ENCODE measurements at places on chromosomes 12 and 14.
A peak's percentile ranks its signal among the peaks of the same experiment; 100 is the strongest.

DNA sequence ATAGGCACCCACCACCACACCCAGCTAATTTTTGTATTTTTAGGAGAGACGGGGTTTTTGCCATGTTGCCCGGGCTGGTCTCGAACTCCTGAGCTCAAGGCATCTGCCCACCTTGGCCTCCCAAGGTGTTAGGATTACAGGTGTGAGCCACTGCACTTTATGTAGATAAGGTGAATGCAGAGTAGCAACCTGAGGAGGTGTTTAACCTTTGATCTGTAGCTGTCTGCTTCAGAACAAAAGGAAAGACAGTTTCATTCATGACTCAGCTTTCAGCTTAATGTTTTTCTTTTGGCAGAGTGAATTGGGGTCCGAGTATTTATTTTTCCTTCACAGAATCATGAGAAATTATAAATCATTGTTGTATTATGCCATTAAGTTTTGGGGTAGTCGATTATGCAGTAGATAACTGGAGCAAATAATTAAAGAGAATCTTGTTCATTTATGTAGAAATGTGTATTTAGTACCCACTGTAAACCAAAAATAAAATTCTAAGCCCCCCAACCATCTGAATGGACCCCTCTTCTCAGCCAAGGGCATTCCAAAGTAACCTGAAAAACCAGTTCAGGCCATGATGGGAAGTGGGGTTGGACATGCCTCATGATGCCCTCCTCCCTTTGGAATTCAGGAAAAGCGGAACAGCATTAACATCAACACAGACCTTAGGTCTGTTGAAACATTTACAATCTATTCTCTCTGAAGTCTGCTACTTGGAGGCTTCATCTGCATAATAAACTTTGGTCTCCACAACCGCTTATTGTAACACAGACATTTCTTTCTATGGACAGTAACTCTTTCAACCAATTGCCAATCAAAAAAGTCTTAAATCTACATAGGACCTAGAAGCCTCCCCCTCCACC lies 10.7 kb upstream of the STX2 start:
- no peak for DNase-seq

DNA sequence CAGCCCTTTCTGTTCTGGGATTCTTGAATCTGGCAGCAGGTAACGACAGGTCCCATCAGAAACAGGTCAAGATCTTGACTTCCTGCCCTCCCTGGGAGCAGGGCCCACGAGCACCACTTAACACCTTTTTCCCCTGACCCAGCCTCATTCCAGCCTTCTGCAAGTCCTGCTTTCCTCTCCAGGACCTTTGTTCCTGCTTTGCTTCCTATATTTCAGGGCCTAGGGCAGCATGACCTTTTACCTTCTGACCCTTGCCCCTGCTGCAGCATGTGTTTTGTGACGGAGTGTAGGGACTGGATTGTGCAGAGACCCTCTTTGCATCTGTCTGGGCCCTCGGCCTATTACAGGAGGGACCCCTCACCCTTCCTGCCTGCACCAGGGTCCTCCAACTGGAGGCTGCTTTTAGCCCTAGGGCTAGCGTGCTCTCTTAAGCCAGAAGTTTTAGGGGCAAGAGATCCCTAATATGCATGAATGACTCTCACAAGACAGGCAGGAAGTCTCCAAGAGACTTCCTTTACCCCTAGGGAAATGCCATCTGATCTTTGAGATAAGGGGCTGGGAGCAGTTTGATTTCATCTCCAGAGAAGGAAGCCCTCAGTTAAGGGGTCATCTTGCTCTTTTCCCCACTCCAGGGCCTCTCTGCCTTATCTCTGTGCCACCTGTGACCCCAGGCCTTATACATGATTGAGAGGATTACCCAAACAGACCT lies 209.4 kb upstream of the BCL2L14 start:
- DNase-seq = no peak

DNA sequence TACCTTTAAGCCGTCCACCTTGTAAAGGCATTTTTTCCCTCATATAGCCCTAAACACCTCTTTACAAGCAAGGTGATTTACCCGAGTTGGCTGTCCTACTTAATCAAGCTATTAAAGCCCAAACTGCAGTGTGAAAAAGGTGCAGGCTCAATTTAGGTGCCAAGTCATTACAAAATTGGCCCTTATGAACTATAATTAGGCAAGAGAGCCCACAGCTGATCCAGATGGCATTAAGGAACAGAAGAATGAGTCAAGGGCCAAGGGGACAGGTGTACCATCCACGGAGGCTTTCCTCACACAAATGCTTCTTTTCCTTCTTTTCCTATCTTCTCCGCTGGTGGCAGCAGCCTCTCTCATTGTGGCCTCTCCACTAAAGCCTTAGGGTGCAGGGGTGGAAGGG lies 90.5 kb downstream of the TTC8 start:
- no peak for DNase-seq

GRCh38 chr12:41514021-41514777 lies 326.1 kb downstream of the PDZRN4 start:
- no peak for DNase-seq

DNA sequence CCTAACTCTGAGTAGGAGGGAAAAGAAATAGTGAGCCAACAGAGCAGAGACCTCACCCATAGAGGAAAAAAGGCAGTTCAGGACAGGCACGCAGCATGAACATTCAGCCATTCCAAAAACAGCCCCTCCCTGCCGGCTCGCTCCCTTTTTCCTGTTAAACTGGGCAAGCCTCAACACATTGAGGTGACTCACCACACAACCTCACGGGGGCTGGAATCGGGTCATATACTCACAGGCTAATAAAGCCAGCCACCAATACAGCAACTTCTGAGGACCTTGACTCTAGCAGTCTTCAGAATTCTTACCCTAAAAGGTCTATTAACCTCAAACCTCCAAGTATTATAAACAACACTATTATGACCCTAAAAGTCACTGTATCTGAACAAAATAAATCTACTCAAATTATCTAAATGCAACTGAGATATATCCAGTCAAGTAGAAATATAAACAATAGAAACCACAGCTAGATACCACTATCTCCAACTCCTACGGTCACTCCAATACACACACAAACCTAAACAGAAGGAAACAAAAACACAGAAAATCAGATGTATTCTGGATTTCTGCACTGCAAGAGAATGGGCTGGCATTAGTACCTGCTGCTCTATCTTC lies 6.3 kb downstream of the YBX3 start:
- no peak for DNase-seq

- no peak for DNase-seq
Observed at GRCh38 chr12:7667125-7667524, 1.4 kb upstream of the APOBEC1 start.

DNA sequence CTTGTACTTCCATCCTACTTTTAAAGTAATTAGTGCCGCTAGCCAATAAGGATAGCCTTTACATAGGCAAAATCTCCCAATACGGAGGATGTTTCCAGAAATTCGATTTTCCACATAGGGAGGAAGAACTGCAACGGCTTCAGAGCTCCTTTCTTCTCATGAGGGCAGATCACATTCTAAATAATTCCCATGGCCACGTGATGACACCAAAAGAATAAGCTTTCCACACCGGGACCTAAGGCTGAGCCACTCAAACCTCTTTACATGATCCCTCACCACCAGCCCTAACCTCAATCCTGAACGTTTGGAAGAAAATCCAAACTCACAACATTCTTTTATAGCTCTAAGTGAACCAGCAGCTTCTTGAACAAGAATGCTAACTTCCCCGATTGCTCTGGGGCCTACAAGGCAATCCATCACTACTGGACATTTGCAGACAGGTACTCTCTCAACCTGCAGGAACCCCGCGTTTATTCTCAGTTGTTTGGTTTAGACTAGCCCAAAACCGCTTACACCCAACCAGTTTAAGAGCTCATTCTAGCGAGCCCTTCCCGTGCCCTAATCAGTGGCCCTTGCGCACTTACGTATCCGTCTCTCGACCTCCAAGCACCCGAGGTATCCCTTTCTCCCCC lies 884 bp downstream of the CAPRIN2 start:
- DNase-seq = no peak

DNA sequence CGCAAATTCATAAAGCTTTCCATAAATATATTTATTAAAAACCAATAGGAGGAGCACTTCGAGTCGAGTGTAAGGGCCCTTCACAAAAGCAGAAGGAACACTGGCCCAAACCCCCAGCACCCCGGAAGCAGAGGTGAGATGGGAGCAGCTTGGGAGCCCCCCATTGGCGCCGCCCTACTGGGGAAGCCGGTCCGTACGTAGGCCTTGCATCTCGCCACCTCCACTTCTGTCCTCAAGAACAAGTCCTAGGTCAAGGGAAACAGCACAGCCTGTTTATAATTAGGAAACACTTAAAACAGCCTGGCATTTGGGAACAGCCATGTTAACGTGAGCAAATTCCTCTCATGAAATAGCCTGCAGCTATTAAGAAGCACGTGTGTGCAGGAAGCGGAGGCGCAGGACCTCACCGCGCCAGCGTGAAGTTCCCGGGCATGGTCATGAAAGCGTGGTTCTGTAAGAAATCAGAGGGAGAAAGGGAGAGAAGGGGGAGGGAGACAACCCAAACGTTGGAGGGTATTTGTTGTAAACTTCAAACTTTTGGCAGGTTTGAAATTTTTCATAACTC lies 7.7 kb downstream of the ANKRD9 start:
- no peak for DNase-seq

DNA sequence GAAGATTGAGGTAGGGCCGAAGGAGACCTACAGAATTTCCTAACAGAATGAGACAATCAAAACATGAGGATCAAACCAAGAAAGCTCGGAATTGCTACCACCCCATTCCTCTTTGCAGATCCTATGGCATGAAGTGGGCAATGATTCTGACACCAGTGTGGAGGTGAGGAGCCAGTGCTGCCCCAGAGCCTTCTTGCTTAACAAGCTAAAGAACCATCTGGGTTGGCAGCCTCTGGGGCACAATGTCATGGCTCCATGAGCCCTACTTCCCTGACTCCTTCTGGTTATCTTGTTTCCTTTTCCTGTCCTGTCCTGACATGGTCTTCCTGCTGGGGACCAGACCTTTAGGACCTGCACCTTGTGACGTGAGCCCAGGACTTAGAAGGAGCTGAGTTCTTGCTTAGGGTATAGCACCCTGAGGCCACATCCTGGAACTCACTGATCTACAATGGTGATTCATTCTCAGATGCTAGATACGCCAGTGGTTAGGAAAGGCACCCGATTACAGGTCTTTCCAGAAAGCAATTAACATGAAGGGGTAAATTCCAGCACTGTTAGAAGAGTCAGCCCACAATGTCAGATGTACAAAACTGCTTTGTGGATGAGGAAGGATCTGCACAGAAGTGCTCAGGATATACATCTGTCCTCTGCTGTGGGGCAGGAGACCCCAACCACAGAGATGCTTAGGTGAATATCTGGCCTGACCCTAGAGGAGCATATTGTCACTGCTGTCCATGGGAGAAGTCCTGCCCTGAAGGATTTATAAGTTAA lies 324.2 kb downstream of the ZFP36L1 start:
- DNase-seq = no peak

- DNase-seq = peak; percentile 80
Observed at GRCh38 chr12:132593938-132594358, 16.4 kb downstream of the LRCOL1 start.

DNA sequence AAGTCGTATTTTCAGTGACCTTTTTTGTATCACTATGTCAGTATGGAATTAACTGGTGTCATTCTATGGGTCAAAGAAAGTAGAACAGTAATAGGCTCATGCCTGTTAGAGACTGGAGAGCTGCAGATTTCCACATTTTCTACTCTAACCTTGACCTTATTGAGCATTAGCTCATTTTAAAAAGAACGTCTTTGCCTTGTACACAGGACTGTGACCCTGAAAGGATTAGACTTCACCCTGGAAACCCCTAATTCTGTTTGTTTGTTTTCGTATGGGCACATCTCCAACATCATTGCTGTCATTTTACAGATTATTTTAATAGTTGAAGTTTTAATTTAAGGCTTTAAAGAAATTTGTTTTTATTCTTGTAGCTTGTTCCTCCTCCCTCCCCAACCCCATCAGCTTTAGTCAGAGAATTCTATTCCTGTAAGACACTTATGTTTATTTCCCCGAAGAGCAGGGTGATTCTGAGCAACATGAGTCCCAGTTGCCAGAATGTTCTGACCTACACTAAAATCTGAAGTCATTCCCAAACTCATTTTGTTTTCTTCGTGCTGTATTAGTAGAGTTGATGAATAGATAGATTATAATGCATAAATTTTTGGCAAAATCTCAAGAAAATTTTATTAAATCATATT lies 451.3 kb downstream of the FOXG1 start:
- DNase-seq = no peak

GRCh38 chr14:41144370-41144769 lies 462.3 kb upstream of the LRFN5 start:
- no peak for DNase-seq

GRCh38 chr14:93775744-93776143 lies 12.5 kb downstream of the PRIMA1 start:
- no peak for DNase-seq

- DNase-seq = no peak
Observed at GRCh38 chr14:99125113-99125512, 146.9 kb downstream of the BCL11B start.

DNA sequence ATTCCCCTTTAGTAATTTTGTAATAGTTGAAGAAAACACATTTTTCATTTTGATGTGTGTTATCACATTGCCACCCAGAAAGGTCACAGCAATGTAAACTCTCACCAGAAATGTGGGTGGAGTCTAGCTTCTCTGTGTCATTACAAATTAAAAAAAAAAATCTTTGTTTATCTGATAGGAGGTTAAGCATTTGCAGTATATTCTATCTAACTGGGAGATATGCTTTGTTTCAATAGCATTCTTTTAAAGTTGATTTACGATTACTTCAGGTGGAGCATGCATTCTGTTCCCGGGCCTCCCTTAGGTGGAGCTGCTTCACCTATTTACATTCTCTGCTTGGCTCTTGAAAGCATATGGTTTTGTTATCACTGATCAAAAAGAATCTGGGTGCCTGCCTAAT lies 7.8 kb downstream of the ADIPOR2 start:
- DNase-seq = no peak

DNA sequence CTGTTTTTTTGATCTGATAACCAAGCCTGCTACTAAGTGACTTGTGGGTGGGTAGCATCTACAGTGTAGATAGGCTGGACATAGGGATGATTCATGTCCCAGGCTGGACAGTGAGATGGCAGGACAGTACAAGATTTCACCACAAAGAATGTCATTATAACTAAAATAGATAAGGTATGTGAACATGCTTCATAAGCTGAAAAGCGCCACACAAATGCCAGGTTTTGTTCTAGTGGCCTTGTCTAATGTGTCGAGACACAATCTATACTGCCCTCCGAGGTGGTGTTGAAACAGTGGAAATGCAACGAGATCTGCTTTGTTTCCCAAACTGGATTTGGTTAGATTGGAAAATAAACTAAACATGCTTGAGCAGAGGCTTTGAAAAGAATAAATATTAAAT lies 4.4 kb downstream of the LGALS3 start:
- DNase-seq = no peak

DNA sequence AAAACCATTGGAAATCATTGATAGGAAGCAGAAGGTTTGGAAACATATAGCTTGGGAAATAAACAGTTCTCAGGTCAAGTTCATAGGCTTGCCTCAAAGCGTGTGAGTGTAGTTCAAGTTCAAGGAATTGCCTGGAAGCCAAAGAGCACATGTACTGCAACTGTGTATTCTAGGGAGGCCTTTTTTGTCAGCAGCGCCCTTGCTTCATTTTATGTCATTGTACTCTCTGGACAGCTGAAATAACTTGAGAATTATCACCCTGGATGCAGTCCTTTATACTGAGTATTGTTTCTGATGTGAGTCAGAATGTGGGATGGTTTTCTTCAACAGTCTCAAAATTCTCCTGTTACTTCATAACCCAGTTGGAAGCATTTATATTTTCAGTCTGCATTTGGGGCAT lies 16.0 kb upstream of the EVL start:
- DNase-seq = no peak

- DNase-seq = no peak
Observed at GRCh38 chr12:32140877-32141276, 34.2 kb downstream of the BICD1 start.
